ENCODE measurements at places on chromosomes 1 and 21.

DNA sequence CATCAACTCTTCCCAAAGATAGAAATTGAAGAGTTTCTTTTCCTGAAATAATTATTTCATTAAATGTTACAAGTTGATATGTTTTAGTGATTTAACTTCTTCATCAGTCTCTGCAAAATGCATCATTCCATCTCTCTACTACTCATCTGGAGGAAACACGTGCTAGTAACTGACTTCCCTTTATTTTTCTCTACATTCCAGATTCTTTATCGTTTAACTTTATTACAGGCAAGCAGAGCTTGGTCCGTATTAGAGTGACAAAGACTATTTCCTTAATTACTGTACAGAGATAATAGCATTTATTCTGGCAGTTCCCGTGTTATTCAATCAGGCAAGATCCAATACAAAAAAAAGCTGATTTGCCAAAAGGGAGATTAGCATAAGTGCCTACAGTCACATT is 88.6 kb downstream of the TM2D1 start:
- DNase-seq: no peak

GRCh38 chr1:5770981-5771765 is 221.1 kb downstream of the NPHP4 start:
- DNase-seq: no peak

DNA sequence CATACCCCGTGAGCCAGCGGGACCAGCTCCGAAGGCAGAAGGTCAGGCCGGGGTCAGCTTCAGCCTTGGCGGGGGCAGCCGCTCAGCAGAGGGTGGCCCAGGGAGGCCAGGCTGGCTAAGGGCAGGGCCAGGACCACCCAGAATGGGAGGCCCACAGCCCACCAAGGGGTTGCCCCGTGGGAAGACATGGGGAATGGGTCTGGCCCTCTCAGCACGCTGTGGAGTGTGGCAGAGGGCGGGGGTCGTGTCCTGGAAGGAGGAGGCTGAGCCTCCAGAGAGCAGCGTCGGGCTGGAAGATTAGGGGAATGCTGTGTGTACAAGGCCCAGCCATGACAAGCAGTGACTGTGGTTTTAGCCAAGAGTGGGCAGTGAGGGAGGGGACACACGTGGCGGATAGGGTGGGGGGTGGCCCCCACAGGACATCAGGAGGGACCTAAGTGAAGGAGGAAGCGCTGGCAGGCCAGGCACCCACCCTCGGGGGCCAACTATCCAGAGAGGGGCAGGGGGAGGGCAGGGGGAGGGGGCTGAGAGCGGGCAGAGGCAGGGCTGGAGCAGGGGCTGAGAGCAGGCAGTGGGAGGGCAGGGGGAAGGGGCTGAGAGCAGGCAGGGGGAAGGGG is 43.9 kb upstream of the POFUT2 start:
- DNase-seq: no peak

DNA sequence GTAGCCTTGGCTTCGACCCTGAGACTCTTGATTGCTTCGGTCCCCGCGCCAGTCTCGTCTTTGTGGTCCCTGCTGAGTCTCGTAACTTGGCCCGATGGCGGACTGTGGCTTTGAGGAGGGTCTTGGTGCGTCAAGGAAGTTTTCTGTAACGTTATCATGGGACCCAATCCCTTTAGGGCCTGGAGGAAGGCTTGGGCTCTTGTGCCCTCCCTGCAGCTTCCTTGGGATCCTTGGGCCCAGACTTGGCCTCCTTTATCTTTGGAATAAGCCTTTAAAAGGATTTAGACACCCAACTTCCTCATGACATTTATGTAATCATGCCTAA is 371 bp downstream of the ZMPSTE24 start:
- no peak for DNase-seq

DNA sequence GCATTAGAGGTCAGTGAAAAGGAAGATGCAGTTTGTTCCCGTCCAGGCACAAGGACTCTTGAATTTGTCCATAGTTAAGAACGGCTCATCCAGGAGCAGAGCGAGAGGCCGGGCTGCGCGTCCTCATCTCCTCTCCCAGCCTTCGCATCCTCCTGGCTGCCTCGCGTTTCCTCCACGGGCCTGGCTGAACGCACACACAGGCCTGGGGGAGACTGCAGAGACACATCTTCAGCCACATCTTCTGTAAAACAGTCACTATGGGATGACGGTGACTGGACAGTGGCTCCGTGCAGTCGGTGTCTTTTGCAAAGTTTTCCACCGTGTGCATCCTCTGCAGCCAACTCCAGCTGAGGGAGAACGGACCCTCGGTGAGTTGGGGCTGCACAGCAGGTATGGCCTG is 89.7 kb downstream of the PSMG1 start:
- DNase-seq: no peak

DNA sequence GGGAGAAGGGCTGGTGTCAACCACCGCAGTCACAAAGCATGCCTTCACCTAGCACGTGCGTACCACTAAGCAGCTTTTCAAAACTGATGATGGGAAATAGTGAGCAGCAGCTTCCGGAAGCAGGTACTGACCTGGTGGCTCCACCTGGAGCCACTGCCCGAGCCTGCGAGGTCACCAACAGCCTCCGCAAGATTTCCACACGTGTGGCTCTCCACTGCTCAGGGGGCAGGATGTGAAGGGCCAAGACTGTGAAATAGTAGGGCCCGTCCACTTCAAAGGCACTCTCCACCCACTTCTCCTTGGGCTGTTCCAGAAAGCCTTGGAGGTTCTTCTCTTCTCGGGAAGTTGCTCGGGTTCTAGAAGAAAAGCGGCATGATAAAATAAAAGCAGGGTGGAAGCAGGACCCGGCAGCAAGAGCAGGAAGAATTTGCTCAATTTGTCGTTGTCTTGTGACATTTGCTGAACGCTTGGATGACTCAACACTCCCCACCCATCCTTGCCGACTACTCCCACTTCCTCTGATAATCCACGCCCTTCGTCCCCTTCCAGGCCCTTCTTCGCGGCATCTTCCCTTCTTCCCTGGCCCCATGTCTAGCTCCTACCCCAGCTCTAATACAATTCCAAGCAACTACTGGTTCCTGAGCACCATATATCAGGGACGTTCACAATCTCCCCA is 124.9 kb upstream of the IFFO2 start:
- DNase-seq: no peak

GRCh38 chr1:233215135-233215760 is 80.3 kb downstream of the PCNX2 start:
- no peak for DNase-seq

GRCh38 chr1:224923726-224924125 is 5.7 kb upstream of the DNAH14 start:
- DNase-seq: no peak

GRCh38 chr1:206952171-206952570 is 5.9 kb upstream of the PIGR start:
- no peak for DNase-seq

Data from activated CD4-positive, alpha-beta T cell treated with anti-CD3 and anti-CD28 coated beads, Interleukin-10, Interleukin-2, amounts not matched to agents 100 ng/mL and 50 ng/mL, durations not matched to agents 16 hours and 8 hours (primary cell).